ENCODE measurements at places on chromosomes 1 and 21.

DNA sequence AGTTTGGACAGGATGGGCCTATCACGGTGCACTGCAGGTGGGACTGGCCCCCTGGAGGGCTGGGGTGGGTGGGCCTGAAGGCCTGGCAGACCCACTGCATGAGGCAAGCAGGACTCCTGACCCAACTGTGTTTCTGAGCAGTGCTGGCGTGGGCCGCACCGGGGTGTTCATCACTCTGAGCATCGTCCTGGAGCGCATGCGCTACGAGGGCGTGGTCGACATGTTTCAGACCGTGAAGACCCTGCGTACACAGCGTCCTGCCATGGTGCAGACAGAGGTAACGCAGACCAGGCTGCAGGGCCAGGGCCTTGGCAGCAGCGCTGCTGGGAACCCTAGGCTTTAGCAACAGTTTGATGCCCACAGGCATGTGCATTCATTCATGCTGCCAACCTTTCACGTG lies 29.0 kb upstream of the KDM4A start:
- no peak for DNase-seq

GRCh38 chr1:32885676-32886003 lies 651 bp upstream of the HPCA start:
- DNase-seq: no peak

- peak; percentile 16 for DNase-seq
These were observed 10.2 kb downstream of the SMAP2 start for GRCh38 chr1:40383488-40384412.

DNA sequence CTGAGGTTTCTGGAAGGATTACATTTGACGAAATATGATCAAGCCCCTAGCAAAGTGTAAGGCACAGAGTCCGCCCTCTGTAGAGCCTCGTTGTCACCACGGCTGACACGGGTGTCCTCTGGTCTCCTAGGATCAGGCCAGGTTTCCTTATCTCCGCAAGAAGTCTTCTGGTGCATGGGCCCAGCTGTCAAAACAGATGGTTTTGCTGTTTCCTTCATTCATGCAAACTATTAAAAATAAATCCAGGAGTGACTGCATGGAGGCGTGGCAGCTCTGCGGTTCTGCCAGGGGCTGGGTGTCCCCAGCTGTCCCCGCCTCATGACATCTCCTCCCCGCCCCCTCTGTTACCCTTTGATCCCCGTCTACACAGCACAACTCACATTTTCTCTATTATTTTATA lies 209.0 kb downstream of the DYRK1A start:
- DNase-seq: no peak

DNA sequence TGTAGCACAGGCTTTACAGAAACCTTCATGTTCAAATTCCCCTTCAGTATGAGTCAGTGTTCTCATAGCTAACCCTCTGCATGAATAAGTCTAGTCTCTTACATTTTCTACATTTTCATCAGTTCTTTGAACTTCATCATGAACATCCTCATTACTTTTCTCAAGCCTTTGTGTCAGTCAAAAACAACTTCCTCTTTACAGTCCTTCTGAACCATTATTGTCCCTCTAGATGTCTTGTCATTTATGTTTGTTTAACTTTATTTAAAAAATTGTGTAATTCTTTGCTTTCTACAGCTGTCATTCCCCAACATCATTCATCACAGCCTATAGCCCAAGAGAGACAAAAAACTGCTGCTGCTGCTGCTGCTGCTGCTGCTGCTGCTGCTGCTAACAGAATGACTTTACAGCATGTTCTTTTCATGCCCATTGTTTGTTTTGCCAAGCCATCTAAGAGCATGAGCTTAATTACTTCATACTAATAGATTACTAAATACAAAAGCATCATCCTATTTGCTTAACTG lies 133.1 kb downstream of the LRRC40 start:
- DNase-seq: peak; percentile 10

DNA sequence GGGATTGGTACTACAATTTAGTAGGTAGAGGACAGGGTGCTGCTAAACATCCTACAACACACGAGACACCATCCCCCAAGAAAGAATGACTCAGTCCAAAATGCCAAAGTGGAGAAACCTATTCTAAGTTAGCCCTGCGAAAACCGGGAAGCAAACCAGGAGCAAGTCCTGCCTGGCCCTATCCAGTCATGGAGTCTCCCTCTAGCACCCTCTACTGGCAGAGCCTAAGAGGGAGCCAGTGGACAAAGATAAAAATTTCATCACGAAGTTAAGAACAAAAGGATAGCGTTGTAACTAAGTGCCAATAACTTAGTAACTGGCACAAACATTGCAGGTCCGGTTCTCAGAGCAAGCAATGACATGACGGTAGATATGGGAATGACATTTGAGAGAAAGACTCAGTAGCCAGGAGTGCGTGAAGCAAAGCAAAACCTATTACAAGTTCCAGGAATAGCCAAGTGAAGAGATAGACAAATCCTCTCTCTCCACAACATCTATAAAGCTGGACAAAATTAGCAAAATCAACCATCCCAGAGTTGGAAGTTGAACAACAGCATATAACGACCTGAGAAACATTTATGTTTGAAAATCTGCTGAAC lies 383.5 kb downstream of the OMA1 start:
- peak; percentile 23 for DNase-seq

DNA sequence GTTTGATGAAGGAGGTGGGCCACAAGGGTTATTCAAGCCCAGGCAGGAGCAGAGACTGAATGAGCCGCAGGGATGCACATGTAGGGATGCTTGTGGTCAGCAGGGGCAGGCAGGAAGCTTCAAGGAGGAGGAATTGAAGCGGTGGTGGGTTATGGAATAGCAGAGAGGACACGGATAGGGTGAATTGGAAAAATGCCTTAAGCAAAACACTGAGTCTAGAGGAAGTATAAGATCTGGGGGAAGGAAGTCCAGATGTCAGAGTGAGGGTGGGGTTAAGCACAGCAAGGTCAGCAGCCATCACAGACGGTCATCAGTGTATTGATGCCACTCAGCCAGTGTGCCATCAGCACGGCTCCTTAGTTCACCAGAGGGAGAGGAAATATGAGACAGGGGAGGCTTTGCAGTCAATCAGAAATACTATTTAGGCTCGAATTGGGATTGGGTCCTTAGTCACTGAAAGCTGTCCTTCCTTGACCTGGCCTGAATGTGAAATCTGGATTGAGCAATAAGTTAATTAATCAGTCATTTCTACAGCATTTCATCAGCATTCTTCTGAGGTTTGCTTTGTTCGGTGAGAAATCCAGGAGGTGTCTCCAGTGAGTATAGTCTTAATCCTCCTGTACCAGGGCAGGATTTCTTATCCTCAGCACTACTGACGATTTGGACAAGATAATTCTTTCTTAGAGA lies 6.0 kb upstream of the LCE1F start:
- DNase-seq: no peak

GRCh38 chr1:183883623-183884022 lies 78.7 kb downstream of the RGL1 start:
- no peak for DNase-seq

DNA sequence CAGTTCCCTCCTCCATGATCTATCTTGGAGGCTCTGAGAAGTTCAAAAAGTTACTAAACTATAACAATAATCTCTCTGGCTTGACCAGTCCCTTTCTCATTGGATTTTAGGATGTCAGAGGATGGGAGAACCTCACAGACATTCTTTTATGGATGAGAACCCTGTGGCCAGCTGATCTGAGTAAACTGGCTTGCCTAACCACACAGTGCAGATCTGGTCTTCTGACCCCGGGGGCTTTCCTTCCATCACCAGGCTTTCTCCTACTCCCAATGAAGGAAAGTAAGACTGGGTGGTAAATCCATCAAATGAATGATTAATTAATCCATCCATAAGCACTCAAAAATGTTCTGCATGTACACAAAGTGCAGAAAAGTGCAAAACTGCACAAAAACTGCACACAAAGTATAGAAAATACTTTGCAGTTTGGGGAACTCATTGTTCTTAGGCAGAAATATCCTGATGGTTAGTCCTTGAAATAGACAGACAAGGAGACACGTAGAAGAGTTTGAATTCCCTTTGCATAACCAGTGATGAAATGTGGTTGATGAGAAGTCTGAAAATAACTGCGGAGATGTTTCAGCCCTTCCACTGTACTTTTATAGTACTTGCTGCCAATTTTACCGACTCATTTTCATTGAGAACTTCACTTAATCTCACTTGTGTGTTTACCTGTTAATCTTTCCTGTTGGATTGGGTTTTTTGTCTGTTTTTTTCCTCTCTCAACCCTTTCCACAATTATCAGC lies 2.5 kb upstream of the F3 start:
- DNase-seq: no peak

DNA sequence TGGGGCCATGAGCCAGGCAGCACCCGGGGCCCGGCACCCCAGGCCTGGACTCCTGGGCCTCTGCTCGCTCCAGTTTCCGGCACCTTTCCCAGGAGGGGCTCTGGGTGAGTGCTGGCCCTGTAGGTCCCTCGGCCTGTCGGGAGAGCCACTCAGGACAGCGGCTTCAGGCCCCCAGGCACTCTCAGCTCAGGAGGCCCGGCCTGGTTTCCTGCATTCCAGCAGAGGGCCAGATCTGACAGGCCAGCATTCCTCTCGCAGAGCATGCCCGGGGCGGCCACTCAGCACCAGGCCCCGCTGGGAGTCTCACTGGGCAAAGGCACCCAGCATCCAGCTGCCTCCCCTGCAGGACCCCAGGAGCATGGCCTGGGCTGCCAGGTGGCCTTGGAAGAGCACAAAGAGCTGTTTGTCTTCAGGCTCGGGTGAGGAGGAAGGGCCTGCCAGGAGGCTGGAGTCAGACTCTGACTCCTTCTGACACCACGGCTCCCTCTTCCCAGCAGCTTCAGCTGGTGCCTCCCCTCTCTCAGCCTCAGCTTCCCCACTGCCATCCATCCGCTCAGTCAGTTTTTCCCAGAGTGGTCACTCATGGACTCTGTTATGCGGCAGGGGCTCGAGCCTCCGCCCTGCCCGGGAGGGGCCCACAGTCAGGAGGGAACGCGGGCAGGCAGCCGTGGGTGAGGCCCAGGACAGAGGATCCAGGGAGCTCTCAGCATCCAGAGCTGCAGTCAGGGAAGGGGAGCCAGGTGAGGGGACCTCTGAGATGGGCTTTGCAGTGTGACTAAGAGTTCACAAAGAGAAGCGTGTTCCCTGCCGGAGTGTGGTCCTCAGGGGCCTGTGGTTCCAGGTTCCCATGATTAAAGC lies 51.7 kb downstream of the WNT9A start:
- no peak for DNase-seq

GRCh38 chr1:29914936-29915335 lies 678.6 kb downstream of the PTPRU start:
- DNase-seq: no peak

DNA sequence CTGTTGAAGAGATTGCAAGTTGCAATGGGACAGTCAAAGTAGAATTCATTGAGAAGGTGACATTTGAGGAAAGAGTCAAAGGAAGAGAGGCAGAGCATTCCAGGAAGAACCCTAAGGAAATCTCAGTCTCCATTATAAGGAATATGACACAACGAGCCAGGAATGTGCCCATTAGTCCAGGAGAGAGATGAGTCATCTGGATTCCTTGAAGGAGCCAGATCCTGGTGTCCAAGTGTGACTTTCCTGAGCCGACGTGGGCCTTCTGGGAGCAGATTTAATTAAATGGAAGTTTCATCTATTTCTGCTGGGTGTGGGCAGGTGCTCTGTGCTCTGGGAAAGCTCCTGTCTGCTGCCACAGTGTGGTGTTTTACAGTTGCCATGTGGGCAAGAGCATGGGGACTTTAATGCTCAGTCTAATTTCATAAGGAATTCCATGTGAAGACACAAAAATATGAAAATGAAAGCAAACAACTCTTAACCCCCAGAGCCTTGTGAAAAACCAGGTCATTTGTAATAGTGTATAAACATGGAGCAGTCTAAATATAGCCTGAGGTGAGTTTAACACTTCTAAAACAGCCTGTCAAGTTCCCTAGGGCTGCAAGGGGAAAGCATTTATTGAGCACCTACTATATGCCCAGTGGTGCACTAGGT lies 111.4 kb upstream of the ARTN start:
- peak; percentile 85 for DNase-seq

DNA sequence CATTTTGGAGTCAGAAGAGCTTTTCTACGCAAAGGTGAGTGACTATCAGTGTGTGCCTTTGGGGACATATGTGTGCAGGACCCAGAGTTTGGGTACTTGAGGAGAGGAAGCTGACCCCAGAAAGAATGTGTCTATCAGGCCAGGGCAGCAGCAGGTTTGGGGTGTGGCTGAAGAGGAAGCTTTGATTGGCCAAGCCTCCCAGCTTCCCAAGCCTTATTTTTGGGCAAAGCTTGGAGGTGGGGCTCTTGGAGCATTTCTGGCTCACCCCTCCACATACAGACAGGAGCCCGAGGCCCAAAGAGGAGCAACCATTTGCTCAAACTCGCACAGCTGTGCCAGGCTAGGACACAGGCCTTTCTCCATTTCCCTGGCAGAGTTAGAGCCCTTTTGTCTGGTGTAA lies 4.7 kb downstream of the GPR3 start:
- no peak for DNase-seq

GRCh38 chr1:1325288-1326074 lies 879 bp downstream of the CPTP start:
- DNase-seq: no peak

DNA sequence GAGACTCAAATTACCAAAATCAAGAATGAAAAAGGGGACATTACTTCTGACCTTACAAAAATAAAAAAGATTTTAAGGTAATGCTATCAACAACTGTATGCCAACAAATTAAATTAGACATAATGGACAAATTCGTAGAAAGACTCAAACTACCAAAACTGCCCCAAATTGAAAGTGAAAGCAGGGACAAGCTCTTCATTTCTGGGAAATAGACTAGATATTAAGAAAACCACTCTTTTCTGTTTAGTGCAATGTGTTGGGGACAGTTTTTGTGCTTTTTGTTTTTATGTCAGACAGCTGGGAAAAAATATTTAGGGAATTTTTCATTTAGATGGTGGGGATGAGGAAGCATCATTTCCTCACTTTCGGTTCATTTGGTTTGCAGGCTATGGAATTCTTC lies 4.9 kb upstream of the GBP1 start:
- no peak for DNase-seq

- no peak for DNase-seq
These were observed 178.4 kb upstream of the CXADR start for GRCh38 chr21:17334484-17334883.

- no peak for DNase-seq
These were observed 14.5 kb downstream of the ASAP3 start for GRCh38 chr1:23469372-23469982.

- peak; percentile 27 for DNase-seq
These were observed 688.9 kb upstream of the ADGRL2 start for GRCh38 chr1:81111818-81112217.

DNA sequence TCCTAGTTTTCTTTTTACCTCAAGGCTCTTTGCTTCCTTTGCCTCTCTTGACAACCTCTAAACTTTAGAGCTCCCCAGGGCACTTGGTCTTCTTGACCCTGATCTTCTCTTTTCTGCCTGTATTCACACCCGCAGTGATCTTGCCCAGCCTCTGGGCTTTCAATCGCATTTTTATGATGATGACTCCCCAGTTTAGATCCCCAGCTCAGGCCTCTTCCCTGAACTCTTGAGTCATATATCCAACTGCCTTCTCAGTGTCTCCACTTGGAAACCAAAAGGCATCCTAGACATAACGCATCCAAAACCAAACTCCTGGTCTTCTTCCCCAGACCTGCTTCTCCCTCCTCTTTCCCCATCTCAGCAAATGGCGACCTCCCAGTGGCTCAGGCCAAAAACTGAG lies 6.5 kb downstream of the STUM start:
- no peak for DNase-seq

GRCh38 chr1:165707984-165708706 lies 9.8 kb upstream of the ALDH9A1 start:
- no peak for DNase-seq

GRCh38 chr1:232711996-232712395 lies 82.1 kb upstream of the SIPA1L2 start:
- DNase-seq: no peak

Measured in hepatic stellate cell (primary cell).